Hepatic stellate cell (primary cell): ENCODE measurements at places on chromosomes 16 and 17.

DNA sequence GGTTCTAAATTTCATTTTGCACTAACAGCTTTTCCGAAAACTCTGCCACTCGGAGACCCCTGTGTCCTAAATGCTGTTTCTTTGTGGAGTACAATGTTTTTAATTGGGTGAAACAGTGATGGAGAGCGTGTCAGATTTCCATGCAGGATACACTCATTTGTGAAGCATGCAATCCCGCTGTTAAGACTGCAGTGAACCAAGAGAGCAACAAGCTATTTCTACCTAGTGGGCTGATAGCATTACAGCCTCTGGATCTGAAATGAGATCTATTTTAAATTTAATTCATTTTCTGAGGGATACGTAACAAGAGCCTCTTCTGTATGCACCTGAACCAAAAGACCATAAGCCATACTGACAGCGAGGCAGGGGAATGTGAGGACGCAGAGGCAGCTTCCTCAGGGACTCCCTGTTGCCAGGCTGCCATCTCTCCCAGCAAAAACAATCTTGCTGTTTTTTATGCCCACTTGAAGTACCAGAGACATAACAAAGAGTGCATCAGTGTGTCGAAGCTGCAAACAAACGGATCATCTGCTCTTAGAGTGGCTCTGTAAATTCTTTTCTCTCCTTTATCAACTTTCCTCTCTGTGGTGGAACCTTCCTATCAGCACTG, 199.9 kb upstream of the COX10 start:
- DNase-seq = no peak

- no peak for DNase-seq
These were observed 6.0 kb downstream of the SREBF1 start for GRCh38 chr17:17830740-17831207.

DNA sequence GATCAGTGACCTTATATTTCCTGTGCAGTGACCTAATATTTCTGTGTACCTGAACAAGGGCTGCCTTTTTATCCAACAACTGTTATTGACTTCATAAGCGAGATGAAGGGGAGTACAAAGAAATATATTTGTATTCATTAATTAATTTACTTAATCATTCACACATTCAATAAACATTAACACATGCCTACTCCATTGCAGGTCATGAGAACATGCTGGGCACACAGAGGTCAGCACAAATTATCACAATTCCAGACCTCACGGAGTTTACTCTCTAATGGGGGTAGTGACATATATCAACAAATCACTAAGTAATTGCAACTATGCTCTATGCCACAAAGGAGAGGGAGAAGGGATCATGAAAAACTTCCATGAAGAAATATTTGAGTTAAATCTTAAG, 614.6 kb downstream of the TOX3 start:
- DNase-seq = no peak

DNA sequence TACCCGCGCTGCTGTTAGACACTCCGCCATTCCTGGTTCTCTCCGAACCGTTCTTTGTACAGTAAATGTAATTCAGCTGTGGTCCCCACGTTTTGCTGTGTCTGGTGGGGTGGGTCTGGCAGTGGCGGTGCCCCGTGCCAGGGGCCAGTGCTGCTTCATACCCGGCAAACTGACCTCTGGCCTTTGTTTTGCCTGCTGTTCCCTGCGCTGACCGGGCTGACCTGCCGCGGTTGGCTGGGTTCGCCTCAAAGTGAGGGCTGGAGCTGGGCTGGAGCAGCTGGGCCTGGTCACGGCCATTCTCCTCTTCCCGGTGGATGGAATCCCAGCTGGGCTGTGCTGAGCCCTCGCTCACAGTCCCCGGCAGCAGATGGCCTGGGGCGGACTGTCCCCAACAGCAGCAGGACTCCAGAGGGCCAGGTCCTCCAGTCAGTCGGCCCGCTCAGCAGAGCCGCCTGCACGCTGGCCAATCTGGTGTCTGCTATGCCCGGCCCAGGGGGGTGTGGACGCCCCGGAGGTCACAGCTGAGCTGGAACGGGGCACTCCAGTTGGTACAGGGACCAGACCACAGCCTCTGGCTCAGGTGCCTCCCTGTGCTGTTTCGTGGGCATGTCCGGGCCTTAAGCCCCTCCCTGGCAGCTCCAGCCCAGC, 1.5 kb upstream of the WFIKKN1 start:
- DNase-seq = no peak

DNA sequence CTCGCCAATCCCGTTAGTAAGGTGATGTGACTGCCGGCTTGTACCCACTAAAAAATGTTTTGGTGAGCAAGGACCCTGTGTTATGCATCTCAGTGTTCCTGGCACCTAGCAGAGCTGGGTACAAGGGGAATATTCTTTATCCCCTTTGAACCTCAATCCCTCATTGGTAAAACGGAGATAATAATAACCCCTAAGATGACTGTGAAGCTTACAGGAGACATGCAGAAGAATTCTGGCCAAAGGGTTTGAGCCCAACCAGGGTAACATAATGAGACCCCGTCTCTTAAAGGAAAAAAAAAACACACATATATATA, 896 bp downstream of the GGA2 start:
- DNase-seq = no peak

GRCh38 chr17:17703140-17703919, 22.1 kb downstream of the RAI1 start:
- DNase-seq = no peak

GRCh38 chr16:55273959-55274358, 50.0 kb upstream of the IRX6 start:
- DNase-seq = no peak
